ENCODE measurements at places on chromosomes 3 and 15. TPM values are rescaled to one million over a fixed set of nuclear protein-coding genes. Genes with fewer than 3 reads are reported as not detected.

GPR27 gene
- total RNA-seq = 1.0 TPM

DNA sequence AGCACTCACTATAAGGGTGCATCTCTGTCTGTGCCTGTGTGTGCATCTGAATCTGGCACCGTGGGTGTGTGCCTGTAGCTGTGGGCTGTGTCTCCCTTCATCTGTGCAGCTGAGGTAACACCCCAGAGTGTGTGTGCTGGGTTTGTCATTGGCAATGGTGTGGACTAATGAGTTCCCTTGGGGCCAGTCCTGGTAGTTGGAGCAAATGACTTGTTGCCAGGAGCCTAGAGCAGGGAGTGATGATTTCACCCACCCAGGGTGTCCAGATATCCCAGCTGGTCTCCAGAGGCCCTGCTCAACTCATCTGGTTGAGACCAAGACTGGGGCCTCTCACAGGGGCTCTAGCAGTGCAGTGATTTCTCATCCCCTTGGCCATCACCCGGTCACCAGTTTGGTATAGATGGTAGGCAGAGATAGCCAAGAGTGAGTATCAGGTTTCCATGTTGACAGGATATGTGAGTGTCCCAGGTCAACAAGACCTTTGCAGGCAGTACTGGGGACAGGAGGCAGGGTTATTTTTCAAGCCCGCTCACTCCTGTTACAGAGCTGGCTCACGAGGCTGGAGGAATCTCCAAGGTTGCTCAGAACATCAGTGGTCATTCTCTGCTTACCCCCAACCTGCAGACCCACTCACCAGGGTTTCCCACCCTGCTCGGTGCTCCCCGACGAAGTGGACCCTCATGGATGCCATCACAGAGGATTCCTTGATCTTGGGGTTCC lies 4.1 kb upstream of the HDAC11 start:
- no peak for DNase-seq
- no peak overlapping the region for H3K27ac ChIP-seq
- H3K4me3 ChIP-seq = no peak overlapping the region
- H3K27me3 ChIP-seq = peaks cover 18% of the 10 kb centered on the region
- peaks cover 5% of the 10 kb centered on the region for H3K4me1 ChIP-seq

DNA sequence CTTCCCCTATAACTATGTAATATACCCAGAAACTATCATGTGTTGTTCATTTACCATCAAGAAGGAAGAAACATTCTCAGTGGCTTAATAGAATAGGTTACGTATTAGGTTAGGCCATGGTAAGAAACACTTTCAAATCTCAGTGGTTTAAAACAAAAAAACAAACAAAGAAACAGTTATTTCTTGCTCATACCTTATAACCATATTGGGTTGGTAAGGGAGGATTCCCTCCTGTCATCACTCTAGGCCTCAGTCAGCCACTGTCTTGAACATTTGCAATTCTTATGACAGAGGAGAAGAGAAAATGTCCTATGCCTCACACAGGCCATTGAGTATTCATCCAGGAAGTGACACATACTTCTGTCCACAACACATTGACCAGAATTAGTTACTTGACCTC lies 727.7 kb upstream of the NECTIN3 start:
- no peaks in the 10 kb centered on the region for H3K4me1 ChIP-seq
- H3K27ac ChIP-seq = no peak overlapping the region
- DNase-seq = no peak
- no peaks in the 10 kb centered on the region for H3K27me3 ChIP-seq
- no peak overlapping the region for H3K4me3 ChIP-seq

GRCh38 chr3:60133269-60134162 lies 1083.7 kb upstream of the CFAP20DC start:
- H3K27ac ChIP-seq = no peak overlapping the region
- no peak for DNase-seq
- H3K27me3 ChIP-seq = no peaks in the 10 kb centered on the region

DNA sequence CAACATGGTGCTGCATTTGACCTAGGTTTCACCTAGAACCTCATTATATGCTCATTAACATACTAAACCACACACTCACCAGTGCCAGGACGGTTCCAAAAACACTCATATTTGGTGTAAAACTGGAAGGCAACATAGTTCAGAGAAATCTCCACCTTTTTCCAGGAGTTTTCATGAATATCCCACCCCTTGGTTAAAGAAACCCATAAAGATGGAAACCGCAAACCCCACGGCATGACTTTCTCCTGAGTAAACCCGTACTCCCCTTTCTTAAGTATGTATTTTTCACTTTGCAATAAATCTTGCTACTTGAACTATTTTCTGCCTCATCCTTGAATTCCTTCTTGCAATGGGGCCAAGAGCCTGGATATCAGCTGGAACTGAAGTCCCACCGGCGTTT lies 379.3 kb downstream of the MAGI1 start:
- no peak overlapping the region for H3K27ac ChIP-seq
- H3K4me3 ChIP-seq = no peak overlapping the region
- H3K27me3 ChIP-seq = no peaks in the 10 kb centered on the region
- no peaks in the 10 kb centered on the region for H3K36me3 ChIP-seq
- no peak for DNase-seq
- no peaks in the 10 kb centered on the region for H3K4me1 ChIP-seq

DNA sequence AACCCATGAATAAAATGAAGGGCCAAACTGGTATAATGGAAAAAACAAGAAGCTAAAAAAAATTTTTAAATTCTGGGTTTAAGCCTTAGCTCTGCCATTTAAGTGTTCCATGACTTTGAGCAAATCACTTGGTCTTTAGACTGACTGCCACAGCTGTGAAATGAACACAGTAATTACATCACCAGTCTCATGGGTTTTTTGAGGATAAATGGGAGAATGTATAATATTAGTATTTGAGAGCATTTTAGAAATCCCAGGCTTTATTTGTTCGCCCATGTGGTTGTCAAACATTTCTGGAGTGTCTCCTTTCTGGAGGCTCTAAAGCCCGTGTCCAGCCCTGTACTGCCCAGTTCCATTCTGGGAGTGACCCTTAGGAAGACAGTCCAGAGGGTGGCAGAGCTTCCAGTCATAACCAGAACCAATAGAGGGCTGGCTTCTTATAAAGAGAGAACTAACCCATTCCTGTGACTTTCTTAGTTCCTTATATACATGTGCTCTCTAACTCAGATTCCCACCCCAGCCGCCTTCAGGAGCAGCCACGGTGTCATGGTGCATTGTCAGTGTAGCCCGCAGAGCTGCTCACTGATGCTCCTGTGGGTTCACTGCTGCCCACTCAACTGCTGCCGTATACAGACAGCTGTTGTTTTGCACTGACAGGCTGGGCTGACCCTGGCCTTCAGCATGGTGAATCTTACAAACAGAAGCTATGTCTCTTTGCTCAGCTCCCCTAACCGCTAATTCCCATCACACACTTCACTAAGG lies 44.7 kb downstream of the BOC start:
- DNase-seq = no peak
- no peaks in the 10 kb centered on the region for H3K36me3 ChIP-seq
- no peak overlapping the region for H3K4me3 ChIP-seq
- no peak overlapping the region for H3K27ac ChIP-seq
- peaks cover 5% of the 10 kb centered on the region for H3K27me3 ChIP-seq
- H3K4me1 ChIP-seq = no peaks in the 10 kb centered on the region

DNA sequence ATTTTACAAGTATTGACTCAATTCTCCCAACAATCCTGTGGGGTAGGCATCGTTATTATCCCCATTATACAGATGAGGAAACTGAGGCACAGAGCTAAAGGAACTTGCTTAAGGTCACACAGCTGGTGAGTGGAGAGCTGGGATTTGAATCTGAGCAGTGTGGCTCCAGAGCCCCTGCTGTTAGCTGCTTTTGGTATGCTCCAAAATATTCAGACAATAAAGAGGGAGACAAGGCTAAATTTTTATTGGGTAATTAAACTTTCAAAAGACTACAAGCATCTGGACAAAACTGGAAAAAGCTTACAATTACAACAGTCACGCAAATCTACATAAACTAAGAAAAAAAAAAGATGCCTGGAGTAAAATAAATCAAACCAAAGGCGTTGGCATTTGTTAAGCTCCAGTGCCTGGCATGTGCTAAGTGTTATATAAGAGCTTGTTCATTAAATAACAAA lies 27.7 kb downstream of the CCDC13 start:
- peaks cover 21% of the 10 kb centered on the region for H3K4me1 ChIP-seq
- no peaks in the 10 kb centered on the region for H3K36me3 ChIP-seq
- no peak overlapping the region for H3K27ac ChIP-seq
- no peak overlapping the region for H3K4me3 ChIP-seq
- DNase-seq = no peak

CHL1 gene
- total RNA-seq = not detected

FMN1 gene
- total RNA-seq = not detected

- no peak overlapping the region for H3K4me3 ChIP-seq
- peaks cover 5% of the 10 kb centered on the region for H3K4me1 ChIP-seq
- DNase-seq = no peak
- H3K27ac ChIP-seq = no peak overlapping the region
These were observed 48.5 kb upstream of the MCTP2 start for GRCh38 chr15:94182883-94183282.

DNA sequence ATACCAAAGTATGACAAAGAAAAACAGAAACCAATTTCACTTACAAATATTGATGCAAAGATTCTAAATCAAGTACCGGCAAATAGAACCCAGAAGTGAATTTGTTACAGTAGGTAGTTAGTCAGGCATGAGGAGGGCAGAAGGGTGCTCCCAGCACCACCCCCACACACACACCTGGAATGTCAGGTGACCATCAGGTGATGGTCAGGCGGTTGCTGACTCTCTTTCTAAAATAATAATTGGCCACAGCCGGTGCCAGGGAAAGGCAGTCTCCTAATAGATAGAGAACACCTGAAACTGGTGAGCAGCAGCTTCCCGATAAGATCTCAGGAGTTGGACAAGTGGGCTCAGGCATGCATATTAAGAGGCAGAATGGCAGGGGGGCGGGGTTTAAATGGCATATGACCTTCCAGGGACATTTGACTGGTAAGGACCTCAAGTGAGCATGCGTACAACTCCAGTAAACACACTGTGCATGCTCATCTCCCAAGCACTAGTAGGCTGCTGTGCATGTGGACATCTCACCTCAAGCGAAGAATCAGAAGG lies 131.1 kb downstream of the ANO10 start:
- peaks cover 8% of the 10 kb centered on the region for H3K4me1 ChIP-seq
- no peak overlapping the region for H3K4me3 ChIP-seq
- H3K36me3 ChIP-seq = peaks cover 2% of the 10 kb centered on the region
- peaks cover 23% of the 10 kb centered on the region for H3K27me3 ChIP-seq
- H3K27ac ChIP-seq = no peak overlapping the region

DNA sequence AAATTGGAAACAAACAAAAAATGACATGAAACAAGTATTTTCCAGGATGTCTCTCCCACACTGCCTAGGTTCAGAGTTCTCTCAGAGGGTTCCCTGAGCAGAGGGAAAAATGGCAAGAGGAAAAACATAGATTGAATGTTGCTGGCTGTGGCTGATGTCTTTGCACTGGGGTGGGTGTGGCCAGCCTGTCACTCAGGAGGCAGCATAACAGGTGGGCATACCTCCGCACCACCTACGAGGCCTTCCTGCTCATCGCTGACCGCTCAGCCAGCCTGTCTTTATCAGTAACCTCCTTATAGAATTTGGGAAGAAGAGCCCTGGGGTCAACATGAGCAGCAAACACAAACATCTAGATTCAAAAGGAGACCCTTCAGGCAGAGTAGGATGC lies 216.6 kb upstream of the UMPS start:
- no peak overlapping the region for H3K27ac ChIP-seq
- no peak overlapping the region for H3K4me3 ChIP-seq
- peaks cover 14% of the 10 kb centered on the region for H3K27me3 ChIP-seq
- no peaks in the 10 kb centered on the region for H3K36me3 ChIP-seq
- no peak for DNase-seq
- H3K4me1 ChIP-seq = no peaks in the 10 kb centered on the region

- no peak for DNase-seq
- H3K4me3 ChIP-seq = no peak overlapping the region
- no peaks in the 10 kb centered on the region for H3K27me3 ChIP-seq
- no peak overlapping the region for H3K27ac ChIP-seq
These were observed 56.1 kb upstream of the PIAS1 start for GRCh38 chr15:67997996-67998395.

DNA sequence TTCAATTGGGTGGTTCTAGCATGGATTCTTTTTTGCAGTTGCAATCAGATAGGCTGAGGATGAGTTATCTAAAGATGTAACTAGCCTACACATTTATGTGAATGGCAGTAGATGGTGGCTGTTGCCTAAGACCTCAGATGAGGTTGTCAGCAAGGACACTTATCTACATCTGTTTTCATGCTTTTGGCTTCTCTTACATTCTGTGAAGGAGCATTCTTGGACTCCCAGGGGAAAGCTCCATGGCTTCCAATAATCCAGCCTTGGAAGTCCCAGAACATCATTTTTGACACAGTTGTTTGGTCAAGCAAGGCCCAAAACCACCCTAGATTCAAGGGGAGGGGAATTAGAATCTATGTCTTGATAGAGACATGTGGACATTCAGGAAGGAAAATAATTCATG lies 332.2 kb upstream of the RBMS3 start:
- H3K27me3 ChIP-seq = peaks cover 1% of the 10 kb centered on the region
- H3K36me3 ChIP-seq = no peaks in the 10 kb centered on the region
- no peak overlapping the region for H3K27ac ChIP-seq

- DNase-seq = no peak
- H3K27ac ChIP-seq = no peak overlapping the region
- no peaks in the 10 kb centered on the region for H3K36me3 ChIP-seq
These were observed 50.4 kb upstream of the IGSF11 start for GRCh38 chr3:119085070-119085439.

- peaks cover 11% of the 10 kb centered on the region for H3K27me3 ChIP-seq
- no peaks in the 10 kb centered on the region for H3K36me3 ChIP-seq
- H3K27ac ChIP-seq = no peak overlapping the region
- no peaks in the 10 kb centered on the region for H3K4me1 ChIP-seq
These were observed 24.4 kb upstream of the ATP2B2 start for GRCh38 chr3:10529809-10530208.

DNA sequence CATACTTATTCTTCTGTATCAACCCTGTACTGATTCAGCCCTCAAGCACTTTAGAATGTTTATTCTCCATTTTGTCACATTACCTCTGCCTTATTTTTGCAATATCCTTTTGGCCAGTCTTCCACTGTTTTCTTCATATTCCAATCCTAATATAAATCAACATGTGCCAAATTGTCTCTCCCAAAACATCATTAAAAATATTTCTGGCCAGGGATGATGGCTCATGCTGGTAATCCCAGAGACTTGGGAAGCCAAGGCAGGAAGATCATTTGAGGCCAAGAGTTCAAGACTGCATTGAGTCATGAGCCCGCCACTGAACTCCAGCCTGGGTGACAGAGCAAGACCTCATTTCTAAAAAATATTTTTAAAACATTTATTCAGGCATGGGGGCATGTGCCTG lies 641.4 kb upstream of the CBLB start:
- H3K27me3 ChIP-seq = no peaks in the 10 kb centered on the region
- H3K27ac ChIP-seq = no peak overlapping the region
- DNase-seq = no peak
- H3K4me1 ChIP-seq = peaks cover 5% of the 10 kb centered on the region
- H3K4me3 ChIP-seq = no peak overlapping the region
- H3K36me3 ChIP-seq = no peaks in the 10 kb centered on the region

ACTRT3 gene
- total RNA-seq = 1.1 TPM
